Central memory CD8-positive, alpha-beta T cell (primary cell): ENCODE measurements at places on chromosomes 6 and 20.

DNA sequence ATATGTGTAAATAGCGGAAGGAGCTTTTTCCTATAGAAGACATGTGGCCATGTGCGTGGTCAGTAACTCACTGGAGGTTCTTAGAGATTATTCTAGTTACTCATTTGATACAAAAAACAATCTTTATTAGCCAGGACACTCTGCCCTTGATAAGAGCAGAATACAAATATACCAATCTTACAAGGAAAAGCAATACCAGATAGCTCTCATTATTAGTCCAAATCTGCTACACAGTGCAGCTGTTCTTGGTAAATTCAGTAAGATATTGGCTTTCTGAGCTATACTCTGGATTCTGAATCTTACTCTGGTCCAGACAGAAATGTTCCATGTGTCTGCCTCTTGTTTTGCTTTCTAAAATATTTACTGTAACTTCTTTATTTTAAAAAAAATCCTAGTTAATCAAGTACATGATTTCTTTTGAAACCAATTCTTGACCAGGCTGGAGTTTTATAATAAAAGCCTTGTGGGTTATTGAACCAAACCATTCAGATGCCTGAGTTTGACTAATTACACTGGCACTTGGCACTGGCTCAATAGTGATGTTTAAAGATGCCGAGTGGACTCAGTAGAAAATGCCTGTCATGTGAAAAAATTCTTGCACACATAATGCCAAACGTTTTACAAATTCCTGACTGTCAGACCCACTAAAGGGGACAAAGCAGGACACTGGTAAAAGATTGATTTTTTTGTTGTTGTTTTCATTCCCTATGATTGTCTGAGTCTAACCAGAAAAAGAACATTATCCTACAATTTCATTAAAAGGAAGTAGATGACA, 242.8 kb upstream of the TCF21 start:
- H3K27ac ChIP-seq = no peak overlapping the region
- H3K4me3 ChIP-seq = no peak overlapping the region
- no peaks in the 10 kb centered on the region for H3K36me3 ChIP-seq
- no peaks in the 10 kb centered on the region for H3K27me3 ChIP-seq
- H3K4me1 ChIP-seq = no peaks in the 10 kb centered on the region

DNA sequence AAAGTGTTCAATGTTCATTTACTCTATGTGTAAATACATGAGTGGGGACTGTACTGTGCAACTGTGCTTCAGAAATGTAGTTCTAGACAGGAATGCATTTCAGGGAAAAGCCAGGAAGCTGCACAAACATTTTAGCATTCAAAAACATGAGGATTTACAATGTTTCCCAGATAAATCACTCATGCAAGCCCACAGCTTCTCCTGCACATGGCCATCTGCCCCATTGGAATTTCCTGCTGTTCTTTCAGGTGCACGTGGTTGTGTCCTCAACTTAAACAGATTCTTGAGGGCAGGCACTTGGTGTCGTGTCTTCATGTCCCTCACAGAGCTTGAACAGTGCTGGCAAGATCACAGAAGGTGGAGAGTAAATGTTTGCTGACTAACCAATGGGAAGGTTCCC, 101.5 kb downstream of the UNC5CL start:
- H3K27me3 ChIP-seq = peaks cover 55% of the 10 kb centered on the region
- no peaks in the 10 kb centered on the region for H3K4me1 ChIP-seq
- no peak for DNase-seq
- no peak overlapping the region for H3K4me3 ChIP-seq
- no peak overlapping the region for H3K27ac ChIP-seq
- H3K36me3 ChIP-seq = no peaks in the 10 kb centered on the region

GRCh38 chr6:9136141-9136822, 700.9 kb upstream of the SLC35B3 start:
- no peak overlapping the region for H3K4me3 ChIP-seq
- no peaks in the 10 kb centered on the region for H3K4me1 ChIP-seq
- no peaks in the 10 kb centered on the region for H3K36me3 ChIP-seq
- H3K27me3 ChIP-seq = no peaks in the 10 kb centered on the region
- no peak for DNase-seq

DNA sequence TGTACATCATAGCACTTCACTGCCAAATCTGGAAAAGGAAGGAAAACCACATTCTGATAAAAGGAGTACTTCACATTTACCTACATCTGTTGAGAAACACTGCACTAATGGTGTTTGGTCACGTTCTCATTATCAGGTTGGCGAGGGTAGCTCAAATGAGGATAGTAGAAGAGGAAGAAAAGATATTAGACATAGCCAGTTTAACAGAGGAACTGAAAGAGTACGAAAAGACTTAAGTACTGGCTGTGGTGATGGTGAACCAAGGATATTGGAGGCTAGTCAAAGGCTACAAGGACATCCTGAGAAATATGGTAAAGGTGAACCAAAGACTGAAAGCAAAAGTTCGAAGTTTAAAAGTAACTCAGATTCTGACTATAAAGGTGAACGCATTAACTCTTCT, 32.0 kb upstream of the GJA10 start:
- no peaks in the 10 kb centered on the region for H3K27me3 ChIP-seq
- no peak for DNase-seq
- no peak overlapping the region for H3K4me3 ChIP-seq
- H3K36me3 ChIP-seq = peaks cover 51% of the 10 kb centered on the region
